Posterior vena cava (tissue), 2 donors: ENCODE measurements at places on chromosomes 3 and 15. TPM values are rescaled to one million over a fixed set of nuclear protein-coding genes. Genes with fewer than 3 reads are reported as not detected.

DNA sequence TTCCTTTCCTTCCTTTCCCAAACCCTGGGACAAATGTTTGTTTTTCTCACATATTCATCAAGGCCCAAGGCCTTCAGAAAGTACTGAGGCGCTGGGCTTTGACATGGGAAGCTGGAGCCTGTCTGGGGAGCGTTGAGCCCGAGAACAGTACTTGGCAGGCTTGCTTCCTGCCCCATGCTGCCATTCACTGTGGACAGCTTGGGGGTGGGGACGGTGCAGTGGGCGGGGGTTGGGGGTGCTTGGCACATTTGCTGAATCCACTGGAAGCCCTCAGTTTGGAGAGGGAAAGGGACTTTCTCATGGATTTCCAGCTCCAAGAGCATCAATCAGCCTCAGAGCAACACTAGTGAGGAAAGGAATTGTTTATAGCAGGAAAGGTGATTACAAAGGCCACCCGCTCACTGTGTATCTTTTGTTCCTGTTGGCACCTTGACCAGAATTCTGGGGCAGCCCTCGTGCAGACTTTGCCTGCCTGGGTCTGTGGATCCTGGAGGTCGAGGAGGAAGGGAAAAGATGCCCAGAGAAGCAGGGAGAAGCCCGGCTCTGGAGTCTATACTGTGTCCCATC lies 199.8 kb upstream of the RGMA start:
- no peak for DNase-seq

DNA sequence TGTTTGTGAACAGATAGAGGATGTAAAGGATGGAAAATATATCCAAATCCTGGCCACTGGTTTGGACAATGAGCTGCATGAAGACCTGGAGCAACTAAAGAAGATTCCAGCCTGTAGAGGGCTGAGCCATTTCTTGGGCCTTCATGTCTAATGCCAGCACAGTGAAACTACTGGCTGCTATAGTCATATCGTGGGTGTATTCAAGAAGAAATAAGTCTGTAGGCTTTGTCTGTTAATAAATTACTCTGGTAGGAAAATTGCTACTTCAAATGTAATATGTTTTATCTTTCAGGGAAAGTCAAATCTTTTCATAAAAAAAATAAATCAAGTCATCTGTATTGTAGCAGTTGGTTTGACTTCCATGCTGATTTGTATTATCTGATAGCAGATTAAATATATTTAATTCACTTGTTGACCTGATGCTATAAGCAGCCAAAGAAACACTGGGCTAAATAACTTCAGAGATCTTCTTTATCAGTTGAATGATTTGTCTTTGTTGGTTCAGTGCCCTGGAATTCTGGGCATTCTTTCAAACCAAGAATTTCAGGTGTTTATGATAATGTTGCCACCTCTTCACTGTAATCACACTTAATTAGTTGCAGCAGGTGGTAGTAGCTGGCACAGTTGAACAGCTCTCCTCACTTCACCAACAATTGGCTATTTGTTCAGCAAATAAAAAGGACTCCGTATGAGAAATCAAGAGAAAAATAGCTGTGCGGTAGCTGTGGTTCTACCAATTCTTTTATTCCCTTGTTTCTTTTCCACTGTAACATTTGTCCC lies 1109.5 kb downstream of the NSUN3 start:
- DNase-seq: no peak

- DNase-seq: no peak
These were observed 28.9 kb downstream of the OSBPL10 start for GRCh38 chr3:31952205-31952604.

- no peak for DNase-seq
These were observed 97.1 kb upstream of the MYZAP start for GRCh38 chr15:57494581-57494980.

- DNase-seq: no peak
These were observed 329.4 kb upstream of the CTNNB1 start for GRCh38 chr3:40869939-40870338.

GRCh38 chr3:146625186-146625775 lies 20.1 kb upstream of the PLSCR5 start:
- DNase-seq: no peak

DNA sequence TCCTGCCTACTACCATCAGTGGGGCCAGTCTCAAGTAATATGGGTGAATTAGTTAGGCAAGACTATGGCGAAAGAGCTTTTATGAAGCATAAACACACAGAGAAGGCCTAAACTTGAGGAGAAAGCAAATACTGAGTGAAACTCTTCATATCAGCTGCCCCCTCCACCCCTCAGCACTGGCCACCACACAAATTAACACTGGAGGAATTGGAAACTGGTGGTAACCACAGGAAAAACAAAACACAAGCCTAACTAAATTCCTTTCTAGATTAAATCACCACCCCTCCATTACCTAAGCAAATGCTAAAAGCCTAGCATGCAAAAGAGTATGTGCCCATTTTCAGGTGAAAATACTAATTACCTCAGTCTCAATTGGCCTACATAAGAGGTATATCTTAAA lies 774.7 kb upstream of the NECTIN3 start:
- DNase-seq: no peak

DNA sequence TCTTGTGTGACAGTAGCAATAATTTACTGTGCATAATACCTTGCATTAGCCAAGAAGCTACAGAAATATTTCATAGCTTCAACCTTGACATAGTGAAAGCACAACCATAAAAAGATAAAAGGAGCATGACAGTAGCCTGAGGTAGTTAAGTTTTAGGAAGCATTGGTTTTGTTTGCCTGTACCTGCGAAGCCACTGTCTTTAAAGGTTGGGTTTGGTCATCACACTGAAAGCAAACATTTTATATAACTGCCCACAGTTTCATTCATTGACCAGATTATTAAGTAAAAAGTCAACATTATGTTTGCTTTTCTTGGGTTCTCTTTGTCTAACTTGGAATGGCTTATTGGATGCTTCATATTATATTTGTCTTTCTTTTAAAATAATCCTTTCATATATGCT lies 450.1 kb upstream of the IL12A start:
- DNase-seq: no peak

ABCF3 gene
- 38.9 TPM for total RNA-seq

DNA sequence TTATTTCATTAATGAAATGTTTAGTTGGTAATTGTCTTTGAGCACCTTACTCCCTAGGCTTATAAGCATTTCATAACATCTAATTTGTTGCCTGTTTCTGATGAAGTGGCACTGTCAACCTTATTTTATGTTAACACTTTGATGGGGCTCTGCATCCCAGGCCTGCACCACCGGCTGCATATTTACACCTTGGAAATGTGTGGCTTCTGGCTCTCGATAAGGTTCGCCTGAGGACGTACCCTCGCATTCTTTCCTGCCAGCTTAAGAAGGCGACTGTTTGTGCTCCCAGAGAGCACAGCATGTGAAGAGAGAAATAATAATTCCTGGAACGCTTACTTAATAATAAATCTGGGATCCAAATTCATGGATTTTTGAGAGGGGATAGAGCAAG lies 763.3 kb upstream of the CFAP20DC start:
- no peak for DNase-seq

GRCh38 chr3:136690599-136690998 lies 61.6 kb downstream of the STAG1 start:
- no peak for DNase-seq

GRCh38 chr3:21274079-21274571 lies 476.9 kb downstream of the ZNF385D start:
- no peak for DNase-seq

NUDT16 gene
- total RNA-seq: 15.8 TPM

DNA sequence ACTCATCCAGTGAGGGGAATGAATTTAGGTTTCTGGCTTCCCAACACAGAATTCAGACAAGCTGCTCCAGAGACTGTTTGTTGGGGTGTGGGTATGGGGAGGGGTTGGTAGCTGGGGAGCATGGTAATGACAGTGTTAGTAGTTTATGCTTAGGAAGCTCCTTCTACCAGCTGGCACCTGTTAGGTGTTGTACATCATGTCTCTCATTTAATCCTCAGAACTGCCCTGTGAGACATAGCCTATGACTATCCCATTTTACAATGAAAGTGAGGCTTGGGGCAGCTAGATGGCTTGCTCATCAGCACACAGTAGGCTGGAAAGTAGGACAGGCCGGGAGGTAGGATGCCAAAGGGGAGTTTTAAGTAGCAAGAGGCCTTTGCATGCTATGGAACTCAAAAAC lies 2.5 kb downstream of the EIF4E3 start:
- no peak for DNase-seq

GRCh38 chr3:17742102-17742879 lies at the start of gene TBC1D5:
Gene TBC1D5 (minus strand): TSS chr3:17742631. CDS start chr3:17508570, 234,061 bp downstream.
- peak; percentile 99 for DNase-seq

DNA sequence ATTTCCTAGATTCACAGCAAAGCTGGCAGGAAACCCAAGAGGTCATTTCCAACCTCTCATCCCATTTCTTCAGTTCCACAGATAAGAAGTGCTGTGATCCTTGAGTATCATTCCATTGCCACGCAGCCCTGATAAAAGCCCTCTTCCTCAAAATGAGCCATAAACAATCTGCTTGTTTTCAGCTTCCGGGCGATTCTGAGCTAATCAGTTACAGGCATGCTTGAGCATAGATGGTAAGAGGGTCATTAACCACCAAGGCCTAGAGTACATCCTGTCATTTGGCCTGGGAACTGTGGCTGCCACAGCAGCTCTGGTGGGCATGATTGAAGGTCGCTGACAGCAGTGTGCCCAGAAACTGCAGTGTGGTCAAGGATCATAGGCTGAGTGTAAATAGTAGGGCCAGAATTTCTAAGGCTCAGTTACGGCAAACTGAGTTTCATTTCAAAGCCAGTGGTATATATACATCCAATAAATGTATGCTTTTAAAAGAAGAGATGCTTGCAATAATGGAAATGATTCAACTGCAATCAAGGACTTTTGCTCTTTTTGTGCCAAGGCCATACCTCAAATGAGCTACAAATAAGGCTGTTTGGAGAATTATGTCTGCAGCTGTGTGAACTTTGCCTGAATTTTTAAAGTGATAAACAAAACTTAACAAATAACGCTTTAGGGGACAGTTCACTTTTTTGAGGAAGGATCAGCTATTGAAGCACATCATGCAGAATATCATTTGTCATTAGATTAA lies 47.3 kb downstream of the P3H2 start:
- DNase-seq: no peak

DNA sequence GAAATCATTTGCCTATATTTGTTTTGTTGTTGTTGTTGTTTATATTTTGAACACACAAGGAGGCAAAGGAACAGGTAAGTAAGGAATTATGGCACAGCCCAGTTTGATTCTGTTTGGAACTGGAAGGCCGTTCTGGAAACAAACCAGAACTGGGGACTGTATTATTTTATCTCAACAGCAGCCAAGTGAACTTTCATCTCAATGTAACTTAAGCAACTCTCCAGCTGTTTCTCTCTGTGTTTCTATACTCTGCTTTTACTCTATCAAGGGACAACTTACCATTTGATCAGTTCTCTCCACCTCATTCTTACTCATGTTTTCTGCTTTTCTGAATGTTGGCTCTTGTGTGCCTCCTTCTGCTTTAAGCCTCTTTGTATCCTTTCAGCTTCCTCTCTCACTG lies 16.0 kb upstream of the WDR49 start:
- DNase-seq: no peak

LMAN1L gene
- not detected for total RNA-seq

DNA sequence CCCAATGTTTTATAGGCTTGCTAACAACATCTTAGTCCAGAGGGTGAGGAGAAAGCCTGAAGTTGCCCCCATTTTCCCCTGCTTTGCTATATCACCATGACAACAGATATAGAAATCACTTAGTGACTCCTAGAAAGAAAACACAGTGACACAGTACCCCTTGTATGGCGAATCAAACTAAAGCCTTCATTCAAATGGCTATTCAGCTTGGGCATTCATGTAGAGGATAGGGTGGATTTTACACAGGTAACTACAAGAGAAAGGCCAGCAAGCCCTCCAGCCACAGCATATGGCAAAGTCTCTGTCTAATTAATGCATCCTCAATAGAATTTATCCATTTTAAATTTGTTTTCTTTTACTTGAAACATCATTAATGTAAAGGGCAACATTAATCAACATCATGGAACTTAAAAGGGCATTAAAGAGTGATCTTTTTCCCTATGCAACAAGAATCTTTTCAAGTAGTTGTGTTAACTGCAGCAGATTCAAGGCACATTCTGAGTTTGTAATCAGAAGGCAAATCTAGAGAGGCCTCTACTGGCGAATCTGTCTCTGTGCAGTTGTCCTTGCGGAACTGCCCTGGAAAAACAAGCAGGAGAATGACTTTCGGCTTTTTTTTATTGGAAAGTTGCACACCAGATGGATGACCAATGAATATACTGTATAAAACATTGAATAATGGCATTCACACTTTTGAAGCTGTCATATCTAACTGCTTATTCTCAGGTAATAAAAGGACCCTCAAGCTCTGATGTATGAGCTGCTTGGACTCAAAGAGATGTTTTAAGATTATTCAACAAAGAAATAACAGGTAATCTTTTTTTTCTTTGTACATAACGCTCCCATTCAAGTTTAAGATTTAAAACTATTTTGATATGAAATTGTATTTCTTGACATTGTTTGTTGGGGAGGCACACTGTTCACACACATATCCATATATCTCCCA lies 621.7 kb upstream of the AGTR1 start:
- DNase-seq: no peak

GRCh38 chr3:31370380-31370666 lies 162.4 kb upstream of the STT3B start:
- no peak for DNase-seq

ZNF80 gene
- not detected for total RNA-seq

GRCh38 chr3:150970665-150971324 lies 1.7 kb downstream of the CLRN1 start:
- no peak for DNase-seq

GRCh38 chr3:167565489-167565888 lies 88.3 kb downstream of the WDR49 start:
- no peak for DNase-seq

ERC2 gene
- 0.14 TPM for total RNA-seq

DNA sequence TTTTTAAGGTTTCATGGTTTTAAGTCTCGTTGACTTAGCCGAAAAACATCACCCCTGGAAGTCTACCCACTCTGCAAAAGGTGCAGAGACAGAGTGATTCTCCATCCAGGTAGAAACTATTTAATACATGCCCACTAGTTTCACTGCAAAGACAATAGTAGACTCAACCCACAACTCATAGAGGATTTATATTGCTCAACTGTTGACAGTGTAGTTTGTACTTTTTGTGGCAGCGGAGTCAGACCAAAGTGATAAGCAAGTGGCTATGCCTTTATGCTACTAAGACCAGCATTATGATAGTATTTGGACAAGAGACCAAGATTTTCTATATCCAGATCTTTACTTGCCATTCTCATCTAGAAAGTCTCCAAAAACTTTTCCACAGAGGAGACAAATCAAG lies 98.8 kb upstream of the ZBTB20 start:
- no peak for DNase-seq

LRRC15 gene
- total RNA-seq: 2.3 TPM

- DNase-seq: no peak
These were observed 73.3 kb downstream of the USP13 start for GRCh38 chr3:179726075-179726699.

P2RY14 gene
- 1.4 TPM for total RNA-seq

- DNase-seq: no peak
These were observed 46.1 kb downstream of the ZFAND6 start for GRCh38 chr15:80105595-80105994.

TMCO5A gene
- not detected for total RNA-seq

DNA sequence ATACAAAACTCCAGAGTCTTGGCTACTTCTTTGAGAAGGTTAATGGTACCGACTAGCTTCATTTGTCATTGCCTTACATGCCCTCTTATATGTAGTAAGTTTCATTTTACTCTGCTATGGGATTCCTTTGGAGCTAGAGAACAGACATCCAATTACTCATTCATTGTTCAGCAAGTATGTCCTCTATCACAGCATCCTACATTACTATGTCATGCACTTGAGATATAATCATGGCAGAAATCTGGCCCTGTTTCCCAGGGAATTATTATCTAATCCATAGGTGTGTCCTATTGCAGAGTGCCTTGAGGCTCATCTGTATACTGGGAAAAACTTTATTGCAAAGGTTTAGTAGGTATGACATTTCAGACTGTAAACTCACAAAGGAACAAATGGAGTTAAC lies 333.1 kb upstream of the NECTIN3 start:
- no peak for DNase-seq
